ENCODE measurements at places on chromosomes 2 and 18.

- DNase-seq = no peak
Measured at GRCh38 chr2:36544638-36545338, 53.2 kb downstream of the FEZ2 start.

DNA sequence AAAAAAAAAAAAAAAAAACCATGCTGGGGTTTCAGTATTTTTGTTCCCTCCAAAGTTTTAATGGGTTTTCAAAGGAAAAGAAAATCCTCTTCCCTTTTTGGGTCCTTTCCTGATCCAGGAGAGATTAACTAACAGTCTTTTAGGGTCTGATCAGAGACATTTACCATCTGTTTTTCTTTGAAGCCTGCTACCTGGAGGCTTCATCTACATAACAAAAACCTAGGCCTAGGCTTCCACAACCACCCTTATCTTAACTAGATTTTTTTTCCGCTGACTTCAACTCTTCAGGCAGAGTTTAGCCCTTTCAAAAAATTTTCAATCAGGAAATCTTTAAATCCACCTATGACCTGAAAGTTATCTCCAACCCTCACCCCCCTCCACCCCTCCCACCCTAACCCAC, 154.7 kb downstream of the MBD2 start:
- no peak for DNase-seq

GRCh38 chr2:172888714-172889669, 153.3 kb downstream of the RAPGEF4 start:
- no peak for DNase-seq

DNA sequence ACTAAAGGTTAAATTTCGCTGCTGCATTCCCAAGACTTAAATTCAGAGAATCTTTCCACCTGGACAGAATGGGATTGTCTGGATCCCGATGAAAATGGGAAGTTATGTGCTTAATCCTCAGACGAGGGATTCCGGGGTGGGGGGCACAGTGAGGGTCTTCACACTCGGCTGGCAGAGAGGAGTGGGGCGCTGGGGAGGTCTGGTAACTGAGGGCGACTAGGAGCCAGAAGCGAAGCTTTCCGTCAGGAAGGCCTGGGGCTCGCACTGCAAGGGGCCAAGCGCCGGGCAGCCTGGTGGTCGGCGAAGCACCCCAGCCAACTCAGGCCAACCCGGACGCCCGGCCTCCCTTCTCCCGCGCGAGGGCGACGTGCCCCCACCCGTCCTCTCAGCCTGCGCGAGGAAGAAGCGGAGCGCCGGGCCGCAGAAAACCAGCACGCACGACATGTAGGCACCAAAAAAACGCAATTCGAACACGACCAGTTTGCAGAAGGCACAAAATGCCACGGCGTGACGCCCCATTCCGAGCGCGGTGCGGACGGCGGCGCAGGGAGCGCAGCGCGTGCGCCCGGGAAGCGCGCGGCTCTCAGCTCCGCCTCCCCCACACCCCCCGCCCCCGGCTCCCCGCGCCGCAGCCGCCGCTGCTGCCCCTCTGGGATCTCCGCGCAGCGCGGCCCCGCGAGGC, 188.1 kb downstream of the ZEB2 start:
- no peak for DNase-seq

DNA sequence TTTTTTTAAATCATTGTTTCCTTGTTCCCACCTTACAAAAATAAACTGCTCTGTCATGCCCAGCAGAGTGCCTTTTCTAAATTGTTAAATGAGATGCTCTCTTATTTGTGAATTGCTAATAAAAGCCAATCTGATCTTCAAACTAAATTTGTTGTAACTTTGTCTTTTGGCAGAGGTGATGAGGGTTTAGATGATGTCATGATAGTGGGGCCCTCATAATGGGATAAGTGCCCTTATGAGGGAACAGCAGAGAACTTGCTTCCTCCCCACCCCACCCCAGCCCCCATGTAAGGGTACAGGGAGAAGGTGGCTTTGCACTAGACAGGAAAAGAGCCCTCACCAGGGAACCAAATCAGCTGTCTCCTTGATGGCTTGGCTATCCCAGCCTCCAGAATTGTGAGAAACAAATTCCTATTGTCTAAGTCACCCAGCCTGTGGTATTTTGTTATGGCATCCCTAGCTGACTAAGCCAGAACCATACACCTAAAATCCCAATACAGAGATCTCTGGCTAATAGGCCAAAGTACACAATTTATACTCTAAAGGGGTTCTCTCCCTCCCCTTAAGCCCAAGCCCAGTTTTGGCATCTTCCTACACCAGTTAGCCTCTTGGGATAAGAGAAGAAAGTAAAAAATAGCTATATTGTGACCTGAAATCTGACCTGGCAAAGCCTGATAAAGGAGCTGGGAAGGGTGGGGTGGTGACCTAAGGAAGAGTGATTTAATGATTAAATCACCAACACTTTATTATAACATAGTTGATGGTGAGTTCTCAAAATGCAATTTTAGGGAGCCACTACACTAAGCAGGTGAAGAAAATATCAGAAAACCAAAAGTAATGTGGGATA, 40.3 kb upstream of the HNRNPA3 start:
- DNase-seq = no peak

DNA sequence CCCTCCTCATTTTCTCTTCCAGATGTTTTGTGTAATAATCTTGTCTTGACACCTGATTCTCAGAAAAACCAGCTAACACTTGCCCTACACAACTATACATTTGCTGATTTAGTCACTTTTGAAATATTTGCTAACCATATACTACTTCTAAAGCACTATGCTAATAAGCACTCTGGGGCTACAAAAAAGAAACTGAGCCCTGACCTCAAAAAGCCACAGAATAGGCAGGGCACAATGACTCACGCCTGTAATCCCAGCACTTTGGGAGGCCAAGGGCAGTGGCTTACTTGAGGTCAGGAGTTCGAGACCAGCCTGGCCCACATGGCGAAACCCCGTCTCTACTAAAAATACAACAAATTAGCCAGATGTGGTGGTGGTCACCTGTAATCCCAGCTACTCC, 266.0 kb downstream of the RAD51AP2 start:
- DNase-seq = no peak

DNA sequence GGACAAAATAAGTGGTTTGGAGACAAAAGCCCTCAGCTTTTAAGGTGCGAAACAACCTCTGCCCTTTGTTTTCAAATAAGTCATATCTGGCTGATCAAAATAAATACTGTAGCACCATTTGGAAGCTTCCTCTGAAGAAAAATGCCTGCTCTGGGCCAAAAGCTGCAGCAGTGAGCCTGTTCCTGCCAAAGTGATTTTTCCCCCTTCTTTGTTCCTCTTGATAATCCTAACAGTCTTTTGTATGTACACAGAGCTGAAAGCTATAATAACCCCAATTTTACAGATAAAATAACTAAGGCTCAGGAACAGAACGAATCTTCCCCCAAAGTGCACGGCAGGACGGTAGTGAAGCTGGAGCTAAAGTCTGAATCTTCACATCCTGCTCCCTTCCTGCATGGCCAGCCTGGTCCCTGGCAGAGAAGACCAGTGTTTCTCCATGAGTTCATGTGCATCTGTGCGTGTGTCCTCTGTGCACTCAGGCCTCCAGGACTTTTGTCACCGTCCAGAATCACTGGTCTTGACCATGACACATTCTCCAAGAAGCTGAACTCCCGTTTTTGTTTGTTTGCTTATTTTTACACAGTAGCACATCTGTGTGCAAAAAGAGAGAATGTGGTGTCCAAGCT, 2114.1 kb upstream of the PIK3C3 start:
- no peak for DNase-seq

DNA sequence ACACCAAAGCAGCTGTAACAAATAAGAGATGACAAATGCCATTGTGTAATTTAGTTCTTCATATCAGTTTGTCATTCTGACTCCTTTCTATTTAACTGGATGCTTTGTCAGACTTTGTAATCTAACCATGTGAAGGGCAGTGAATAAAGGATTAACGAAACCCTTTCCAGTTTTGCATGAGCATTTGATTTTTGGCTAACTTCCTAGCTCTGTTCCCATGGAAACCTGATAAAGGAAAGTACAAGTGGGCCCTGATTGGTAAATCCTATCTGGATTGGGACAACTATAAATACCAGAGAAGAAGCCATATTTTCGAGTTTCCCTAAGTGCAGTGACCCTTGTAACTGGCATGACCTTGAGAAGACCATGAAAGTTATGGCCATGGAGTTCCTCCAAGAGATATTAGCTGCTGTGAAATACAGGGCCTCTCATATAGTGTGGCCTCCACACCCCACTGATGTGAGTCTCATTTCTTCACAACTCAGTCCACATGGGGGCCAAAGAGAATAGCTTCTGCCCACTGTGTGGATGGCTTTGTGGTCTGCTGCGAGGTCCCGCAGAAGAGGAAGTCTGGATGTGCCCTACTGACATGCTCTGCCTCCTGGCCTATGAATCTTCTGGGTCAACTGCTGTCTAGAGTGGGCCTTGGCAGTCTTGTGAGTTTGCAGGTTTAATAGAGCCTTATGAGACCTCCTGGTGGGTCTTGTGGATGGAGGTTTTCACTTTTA, 38.2 kb upstream of the CYP1B1 start:
- DNase-seq = no peak

GRCh38 chr18:39994498-39994897, 1960.5 kb upstream of the PIK3C3 start:
- DNase-seq = no peak

DNA sequence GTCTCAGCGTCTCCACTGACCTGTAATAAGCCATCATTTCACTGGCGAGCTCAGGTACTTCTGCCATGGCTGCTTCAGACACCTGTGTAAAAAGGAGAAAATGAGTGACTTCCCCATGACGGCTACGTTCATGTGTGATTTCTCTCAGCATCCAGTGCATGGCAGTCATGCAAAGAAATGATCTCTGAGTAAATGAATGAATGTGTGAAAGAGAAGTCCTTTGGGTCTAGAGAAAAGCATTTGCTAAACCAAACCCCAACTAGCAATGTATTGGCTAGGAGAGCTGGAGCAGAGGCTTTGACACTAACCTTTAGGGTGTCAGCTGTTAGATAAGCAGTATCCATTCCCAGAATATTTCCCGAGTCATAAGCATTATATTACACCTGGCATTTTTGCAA, 417 bp downstream of the IL1B start:
- DNase-seq = no peak

- DNase-seq = no peak
Measured at GRCh38 chr18:57014772-57015413, 132.0 kb upstream of the BOD1L2 start.

DNA sequence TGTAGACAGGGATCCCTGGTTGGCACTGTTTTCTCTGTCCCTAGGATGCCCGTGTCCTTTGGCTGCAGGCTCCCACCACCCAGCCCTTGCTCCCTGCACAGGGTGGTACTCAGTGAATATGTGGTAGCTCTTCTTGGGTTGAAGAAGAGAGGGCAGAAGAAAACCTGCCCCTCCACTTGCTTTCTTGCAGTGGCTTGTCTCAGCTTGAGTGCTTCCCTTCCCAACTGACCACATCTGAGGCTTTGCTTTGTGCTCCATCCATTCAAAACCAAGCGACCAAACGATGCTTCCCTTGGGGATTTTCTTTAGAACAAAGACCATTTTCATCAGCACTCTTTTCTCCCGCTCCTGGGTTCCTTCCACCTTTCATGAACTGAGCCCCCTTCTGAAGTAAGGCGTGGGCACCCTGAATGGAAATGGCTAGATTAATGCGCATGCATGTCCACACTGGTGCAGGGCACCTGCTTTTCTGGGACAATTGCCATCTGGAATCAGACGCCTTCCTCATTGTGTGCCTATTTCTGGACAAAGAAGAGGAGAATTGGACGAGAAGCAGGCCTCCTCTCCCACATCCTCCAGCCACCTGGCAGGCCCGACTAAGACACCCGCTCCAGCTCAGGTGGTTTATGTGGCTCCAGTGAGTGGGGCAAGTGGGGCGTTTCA, 59.1 kb downstream of the ARL4C start:
- DNase-seq = no peak

- no peak for DNase-seq
Measured at GRCh38 chr2:143474586-143474985, 345.4 kb downstream of the ARHGAP15 start.

GRCh38 chr2:210421916-210422315, 54.6 kb downstream of the LANCL1 start:
- DNase-seq = no peak

- no peak for DNase-seq
Measured at GRCh38 chr2:197713271-197713670, 8.1 kb downstream of the MARS2 start.

DNA sequence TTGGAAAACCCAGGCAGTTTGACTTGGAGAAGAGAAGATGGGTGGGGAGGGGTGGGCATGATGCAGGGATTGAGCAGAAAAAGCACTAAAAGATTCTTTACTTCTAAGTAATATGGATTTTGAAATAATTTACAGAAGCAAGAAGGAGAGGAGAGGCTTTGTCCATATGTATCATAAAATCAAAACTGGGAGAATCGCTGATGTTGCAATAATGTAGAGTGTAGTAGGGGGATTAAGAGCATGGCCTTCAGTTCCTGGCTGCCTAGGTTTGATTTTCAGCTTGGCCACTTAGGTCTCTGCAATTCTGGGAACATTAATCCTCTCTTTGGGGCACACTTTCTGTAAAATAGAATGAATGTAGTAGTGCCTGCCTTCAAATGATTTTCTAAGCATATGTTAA, 1760.4 kb upstream of the CELF4 start:
- DNase-seq = no peak

DNA sequence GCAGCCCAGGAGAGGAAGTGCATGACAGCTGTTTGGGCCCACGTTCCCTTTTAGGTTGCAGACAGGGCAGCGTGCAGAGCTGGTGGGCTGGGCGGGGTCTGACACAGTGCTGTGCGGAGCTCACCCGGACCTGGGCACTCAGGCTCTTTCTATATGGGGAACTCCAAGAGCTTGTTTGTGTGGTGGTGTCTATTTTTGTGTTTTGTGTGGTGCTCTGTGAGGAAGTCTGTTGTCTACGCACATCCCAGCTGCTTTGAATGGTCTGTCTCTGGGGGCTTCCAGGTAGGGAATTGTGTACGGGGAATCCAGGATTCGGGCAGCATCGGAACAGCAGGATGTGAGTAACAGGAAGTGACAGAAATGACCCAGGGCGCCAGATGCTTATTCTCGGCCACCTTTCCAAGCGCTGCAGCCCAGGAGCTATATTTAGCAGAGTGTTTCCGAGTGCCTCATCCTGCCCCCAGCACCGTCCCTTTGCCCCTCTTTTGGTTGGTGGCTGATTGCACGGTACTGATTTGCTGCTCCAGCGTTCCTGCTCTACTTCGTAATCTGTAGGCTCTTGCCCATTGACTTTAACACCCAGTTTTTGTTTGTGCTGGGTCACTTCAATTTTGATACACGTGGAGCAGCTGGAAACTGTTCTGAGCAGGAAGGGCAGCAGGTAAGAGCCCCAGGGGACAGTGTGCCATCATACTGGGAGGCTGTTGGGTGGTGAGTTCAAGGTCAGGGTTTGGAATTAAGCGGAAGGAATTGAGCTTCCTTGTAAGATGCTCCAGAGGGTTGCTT, 64.7 kb downstream of the DGKD start:
- no peak for DNase-seq

GRCh38 chr18:55421615-55422419, 166.2 kb downstream of the TCF4 start:
- no peak for DNase-seq

- DNase-seq = no peak
Measured at GRCh38 chr18:49904871-49905555, 91.7 kb upstream of the ACAA2 start.

All from stimulated activated CD4-positive, alpha-beta T cell treated with anti-CD3 and anti-CD28 coated beads, Interleukin-1b, Interleukin-23, amount 100 ng/mL, for 1 hour (primary cell).